GM23338 (cell line): ENCODE measurements at places on chromosomes 3 and 15.

GRCh38 chr3:73556520-73557372, 68.0 kb downstream of the PDZRN3 start:
- peak; percentile 57 for DNase-seq

GRCh38 chr3:42488687-42489086, 13.8 kb upstream of the VIPR1 start:
- DNase-seq = no peak

DNA sequence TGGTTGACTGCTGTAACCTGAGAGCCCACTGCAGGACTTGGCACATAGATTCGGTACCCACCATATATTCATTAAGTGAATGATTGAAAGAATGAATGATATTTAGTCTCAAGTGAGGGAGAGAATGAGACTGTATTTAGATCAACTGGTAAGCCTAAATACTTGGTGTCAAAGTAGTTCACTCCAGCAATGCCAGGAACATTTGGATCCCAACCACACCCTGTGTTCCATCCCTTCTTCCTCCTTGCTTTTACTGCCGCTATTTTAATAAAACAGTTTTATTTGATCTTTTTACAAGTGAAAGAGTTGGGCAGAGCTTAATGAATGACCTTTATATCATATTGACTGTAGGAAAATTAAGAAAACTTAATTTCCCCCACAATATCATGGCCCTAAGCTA, 473.6 kb upstream of the CBLB start:
- no peak for DNase-seq

DNA sequence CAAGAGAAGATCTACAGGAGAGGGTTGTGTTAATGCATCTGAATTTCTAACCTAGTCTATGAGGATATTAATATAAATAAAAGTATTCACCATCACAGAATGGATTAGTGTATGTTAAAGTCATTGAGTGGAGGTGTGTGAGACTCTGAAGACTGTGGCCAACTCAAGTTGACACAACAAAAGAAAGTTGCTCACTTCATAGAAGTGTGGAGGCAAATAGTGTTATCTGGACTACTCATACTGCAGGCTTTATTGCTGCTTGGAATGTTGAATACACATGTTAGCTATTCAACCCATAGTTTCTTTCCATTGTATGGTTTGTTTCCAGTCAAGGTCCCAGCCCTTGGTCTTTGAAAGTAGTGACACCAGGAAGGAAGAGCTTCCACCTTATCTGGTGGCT, 38.0 kb upstream of the TPRG1 start:
- DNase-seq = no peak

DNA sequence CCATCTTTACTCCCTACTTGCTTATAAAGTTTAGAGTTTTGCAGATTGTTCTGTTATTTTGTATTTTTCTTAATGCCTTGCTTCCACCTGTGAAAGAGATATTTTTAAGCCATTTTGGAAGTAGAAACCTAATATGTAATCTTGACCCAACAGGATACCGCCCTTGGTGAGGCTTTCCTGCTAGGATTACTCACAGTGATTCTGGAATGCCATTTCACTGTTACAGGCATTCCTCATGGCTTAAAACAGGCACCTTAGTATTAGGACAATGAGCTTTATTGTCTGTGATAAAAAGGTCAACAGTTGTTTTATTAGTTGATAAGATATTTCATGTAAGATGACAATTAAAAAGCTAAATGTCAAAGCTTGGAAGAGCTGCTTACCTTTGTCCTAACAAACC, 58.2 kb downstream of the PHLDB2 start:
- peak; percentile 71 for DNase-seq

DNA sequence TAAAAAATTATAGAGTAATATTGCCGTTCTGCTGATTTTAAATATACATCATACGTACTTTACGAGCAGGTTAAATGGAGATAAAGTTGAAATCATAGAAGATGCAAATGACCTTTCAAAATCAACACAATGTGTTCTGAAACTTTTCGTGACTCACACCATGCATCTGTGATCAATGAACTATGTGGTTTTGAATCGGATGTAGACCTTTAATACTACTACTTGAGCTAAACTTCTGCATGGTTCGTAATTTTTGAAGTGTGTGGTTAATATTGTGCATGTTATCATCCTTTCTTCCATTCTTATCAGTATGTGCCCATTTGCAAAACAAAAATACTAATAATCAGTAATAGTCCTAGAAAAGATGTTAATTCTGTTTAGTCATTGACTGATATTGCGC, 58.9 kb downstream of the GASK1A start:
- DNase-seq = no peak
